ENCODE measurements at places on chromosomes 6 and 20.

- DNase-seq: no peak
Measured at GRCh38 chr6:130107710-130108109, 89.3 kb downstream of the L3MBTL3 start.

- peak; percentile 29 for DNase-seq
Measured at GRCh38 chr6:107634324-107635056, 144.6 kb downstream of the SOBP start.

DNA sequence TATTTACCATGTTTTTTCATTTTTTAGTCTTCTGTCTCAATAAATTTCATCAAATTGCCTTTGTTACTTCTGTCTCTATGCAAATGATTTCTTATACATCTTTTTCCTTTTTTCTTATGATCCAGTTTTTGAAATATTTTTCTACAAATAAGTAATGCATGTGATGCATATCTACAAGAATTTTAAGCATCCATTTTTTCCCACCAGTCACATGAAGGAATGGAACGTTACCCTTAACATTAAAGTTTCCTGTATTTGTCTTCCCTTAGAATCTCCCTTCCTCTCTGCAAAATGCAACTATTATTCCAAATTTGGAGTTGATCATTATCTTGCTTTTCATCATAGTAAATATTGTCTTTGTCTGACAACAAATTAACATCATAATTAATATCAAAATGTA, 35.5 kb downstream of the PSMB9 start:
- no peak for DNase-seq

GRCh38 chr20:4320291-4320690, 304.9 kb upstream of the RNF24 start:
- DNase-seq: no peak

DNA sequence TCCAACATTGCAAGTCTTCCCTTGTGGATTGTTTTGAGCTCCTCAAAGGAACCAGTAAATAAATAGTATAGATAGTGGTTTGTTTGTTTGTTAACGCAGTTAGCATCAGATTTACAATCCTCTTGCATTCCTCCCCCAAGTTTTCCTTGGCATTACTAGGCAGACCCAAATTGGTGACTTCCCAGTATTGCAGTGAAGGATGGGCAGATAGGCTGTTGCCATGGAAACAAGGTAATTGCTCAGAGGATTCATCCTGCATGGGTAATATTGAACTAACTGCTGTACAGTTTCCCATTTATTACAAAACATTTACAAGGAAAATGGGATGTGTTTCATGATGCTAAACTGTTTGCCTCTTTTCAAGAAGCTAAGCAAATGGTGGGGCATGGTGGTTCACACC, 477.2 kb downstream of the EPM2A start:
- no peak for DNase-seq

DNA sequence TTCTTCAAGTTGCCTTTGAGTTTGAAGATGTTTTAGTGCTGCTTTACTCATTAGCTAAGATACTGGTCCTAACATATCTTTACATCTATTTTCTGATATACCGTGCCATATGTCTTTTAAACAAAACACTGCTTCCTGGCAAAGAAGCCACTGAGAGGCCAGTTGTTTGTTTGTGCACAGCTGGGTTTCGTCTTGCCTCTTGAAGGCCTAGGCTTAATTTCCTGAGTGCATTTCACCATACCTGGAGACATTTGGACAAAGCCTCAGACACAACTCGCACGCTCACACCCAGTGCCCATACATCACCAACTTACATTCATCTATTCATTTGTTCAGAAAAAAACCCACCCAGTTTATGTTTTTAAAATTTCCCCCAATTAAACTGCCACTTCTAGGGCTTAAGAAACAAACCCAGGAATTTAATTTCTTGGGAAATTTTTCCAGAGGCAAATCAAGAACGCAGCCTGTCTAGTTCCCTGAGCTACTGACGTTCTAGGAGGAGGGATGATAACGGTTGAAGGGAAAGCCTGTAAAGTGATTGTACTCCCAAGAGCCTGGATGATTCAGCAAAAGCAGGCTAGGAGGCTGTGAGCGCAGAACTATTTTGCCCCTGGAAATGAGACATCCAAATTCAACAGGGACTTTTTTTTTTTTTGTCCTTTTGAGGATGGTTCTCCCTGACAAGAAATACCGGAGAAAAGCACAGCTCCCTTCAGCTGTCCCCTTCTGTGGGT, 77.7 kb downstream of the OLIG3 start:
- peak; percentile 38 for DNase-seq

DNA sequence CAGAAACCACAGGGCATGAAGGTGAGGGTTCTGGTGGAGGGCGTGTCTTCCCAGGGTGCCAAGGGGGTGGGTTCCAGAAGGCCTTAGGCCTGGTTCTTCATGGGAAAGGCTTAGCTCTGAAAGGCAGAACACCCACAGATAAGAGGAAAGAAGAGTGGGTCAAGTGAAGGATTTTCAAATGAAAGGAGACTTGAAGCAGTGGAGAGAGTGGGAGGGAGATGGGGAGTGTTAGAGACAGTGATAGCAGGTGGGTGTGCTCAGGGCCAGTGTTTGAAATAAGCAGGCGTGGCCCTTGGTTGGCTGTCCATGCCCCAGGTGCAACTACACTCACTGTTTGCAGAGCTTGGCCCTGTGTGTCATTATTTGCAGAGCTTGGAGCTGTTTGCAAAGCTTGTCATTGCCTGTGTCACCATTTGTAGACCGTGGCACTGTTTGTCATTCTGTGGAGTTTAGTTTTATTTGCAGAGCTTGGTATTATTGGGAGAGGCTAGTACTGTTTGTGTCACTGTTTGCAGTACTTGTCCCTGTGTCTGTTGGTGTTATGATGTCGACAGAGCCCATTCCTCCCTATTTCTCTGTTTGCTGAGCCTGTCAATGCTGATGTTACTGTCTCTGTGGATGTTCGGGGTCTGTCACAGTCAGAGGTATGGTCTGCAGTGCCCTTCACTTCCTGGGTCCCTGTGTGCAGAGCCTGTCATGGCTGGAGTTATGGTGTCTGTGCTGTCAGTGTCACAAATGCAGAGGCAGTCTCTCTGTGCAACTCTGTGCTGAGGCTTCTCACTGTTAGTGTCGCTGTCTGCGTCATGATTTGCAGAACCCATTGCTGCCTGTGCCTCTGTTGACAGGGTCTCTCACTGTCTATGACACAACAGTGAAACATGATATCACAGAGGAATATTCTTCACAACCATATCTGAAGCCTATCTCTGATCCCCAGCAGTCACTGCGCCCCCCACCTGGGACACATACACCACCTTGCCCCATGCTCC, 127.7 kb upstream of the LRFN2 start:
- no peak for DNase-seq

DNA sequence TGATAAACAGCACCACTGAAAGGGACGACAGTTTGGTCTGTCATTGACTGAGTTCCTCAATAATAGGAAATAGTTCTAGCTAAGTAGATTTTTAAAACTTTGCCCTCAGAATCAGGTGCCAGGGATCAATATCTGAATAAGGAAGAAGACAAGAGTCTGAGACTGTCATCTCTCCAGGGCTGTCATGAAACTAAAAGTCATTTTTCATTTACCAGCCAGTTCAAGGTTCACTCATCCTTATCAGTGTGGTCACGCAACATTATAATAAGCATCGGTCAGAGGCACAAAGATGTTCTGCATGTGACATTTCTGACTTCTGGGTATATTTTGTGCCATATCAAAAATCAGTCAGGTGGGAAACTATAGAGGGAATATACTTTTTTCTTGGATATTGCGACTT, 52.5 kb upstream of the E2F3 start:
- no peak for DNase-seq

- DNase-seq: no peak
Measured at GRCh38 chr6:18613319-18613925, 226.3 kb downstream of the RNF144B start.

- peak; percentile 37 for DNase-seq
Measured at GRCh38 chr6:35569011-35569461, 56.3 kb upstream of the TULP1 start.

DNA sequence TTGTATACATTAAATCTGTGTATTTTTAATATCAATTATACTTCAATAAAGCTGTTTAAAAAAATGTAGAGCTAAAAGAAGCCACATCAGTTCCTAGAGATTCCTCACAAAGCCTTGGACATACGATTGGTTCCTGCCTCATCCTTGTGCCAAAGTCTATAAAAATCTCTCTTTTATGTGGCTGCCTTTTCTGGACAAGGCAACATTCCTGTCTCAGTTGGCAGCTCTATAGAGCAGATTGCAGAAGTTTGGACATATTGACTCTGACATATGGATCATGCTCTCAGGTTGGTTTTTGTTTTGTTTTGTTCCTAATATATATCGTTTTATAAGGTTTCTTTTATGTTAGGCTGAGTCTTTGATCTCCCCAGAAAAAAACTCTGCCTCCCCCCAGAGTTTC, 148.9 kb downstream of the MAFB start:
- DNase-seq: no peak

DNA sequence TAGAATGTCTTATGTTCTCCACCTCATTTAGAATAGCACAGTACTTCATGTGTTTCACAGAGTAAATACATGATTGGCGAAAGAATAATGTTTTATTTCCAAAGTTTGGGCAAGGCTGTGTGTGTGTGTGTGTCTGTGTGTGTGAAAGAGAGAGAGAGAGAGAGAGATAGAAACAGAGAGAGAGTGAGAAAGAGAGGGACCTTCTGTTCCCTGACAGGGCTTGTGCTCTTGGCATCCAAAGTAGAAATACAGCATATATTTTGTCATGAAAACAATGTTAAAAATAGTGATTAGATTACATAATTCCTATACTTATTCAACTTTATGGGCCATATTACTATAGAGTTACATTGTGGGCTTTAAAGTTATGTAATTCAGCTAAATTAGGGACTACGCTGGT, 201.2 kb downstream of the KIF6 start:
- no peak for DNase-seq

- peak; percentile 43 for DNase-seq
Measured at GRCh38 chr6:44576132-44576631, 188.7 kb downstream of the CDC5L start.

GRCh38 chr20:23165964-23166363, 79.8 kb upstream of the CD93 start:
- DNase-seq: no peak

DNA sequence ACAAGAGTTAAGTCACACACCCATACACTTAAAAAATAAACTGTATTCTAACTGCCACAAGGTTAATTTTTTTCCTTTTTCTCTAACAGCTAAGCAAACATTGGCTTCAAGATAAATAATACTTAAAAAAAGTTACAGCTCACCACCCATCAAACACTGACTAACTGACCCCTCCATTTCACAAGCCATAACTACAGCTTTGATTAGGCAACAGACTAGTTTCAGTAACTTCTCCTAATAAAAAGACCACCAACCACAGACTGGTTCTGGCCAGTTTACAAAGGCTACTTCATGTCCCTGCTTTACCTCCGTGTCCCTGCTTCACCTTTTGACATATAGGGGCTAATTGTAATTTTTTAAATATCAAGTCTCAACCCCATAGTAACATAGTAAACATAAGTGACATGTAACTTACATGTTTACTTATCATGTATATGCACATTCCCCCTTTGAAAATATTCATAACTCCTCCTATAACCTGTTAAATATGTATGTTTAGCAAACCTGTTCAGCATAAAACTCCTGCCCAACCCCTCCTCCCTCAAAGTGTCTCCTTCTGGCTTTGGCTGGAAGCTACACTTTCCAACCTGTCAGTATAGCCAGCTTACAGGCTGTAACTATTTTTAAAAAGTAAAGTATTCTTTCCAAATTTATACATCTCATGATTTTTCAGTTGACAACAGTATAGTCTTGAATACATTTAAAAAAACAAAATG, 15.1 kb upstream of the POM121L2 start:
- no peak for DNase-seq

GRCh38 chr6:168095716-168096250, 16.8 kb upstream of the FRMD1 start:
- DNase-seq: no peak

DNA sequence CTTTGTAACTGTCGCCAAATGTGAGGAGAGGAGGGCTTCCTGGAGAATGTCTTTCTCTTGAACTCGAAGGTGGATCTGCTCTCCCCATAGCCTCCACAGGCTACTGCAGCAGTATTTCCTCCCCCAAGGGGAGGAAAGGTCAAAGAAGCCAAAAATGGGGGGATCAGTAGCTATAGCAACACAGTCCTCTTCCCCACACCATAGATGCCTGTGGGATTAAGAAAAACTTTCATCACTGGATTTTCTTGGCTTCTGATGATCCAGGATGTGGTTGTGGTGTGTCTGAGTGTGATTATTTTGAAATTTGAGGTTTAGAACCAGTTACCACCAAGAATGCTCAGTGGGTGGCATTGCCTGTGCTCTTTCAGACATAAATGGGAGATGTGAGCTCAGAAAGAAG, 140.1 kb upstream of the SPACA1 start:
- DNase-seq: peak; percentile 65

DNA sequence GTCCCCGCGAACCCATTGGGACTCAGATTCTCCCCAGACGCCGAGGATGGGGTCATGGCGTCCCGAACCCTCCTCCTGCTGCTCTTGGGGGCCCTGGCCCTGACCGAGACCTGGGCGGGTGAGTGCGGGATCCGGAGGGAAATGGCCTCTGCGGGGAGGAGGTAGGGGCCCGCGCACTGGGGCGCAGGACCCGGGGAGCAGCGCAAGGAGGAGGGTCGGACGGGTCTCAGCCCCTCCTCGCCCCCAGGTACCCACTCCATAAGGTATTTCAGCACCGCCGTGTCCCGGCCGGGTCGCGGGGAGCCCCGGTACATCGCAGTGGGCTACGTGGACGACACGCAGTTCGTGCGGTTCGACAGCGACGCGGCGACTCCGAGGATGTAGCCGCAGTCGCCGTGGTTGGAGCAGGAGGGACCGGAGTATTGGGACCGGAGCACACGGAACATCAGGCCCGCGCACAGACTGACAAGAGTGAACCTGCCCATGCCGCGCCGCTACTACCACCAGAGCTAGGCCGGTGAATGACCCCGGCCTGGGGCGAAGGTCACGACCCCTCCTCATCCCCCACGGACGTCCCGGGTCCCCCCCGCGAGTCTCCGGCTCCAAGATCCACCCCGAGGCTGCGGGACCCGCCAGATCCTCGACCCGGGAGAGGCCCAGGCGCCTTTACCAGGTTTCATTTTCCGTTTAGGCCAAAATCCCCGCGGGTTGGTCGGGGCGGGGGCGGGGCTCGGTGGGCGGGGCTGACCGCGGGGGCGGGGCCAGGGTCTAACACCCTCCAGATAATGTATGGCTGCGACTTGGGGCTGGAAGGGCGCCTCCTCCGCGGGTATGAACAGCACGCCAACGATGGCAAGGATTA, 15.7 kb upstream of the HLA-A start:
- peak; percentile 62 for DNase-seq

GRCh38 chr20:58201616-58202015, 26.8 kb downstream of the ANKRD60 start:
- no peak for DNase-seq

- DNase-seq: no peak
Measured at GRCh38 chr6:2949536-2950083, 21.8 kb downstream of the SERPINB6 start.

GRCh38 chr6:169806701-169807100, 55.3 kb downstream of the ERMARD start:
- no peak for DNase-seq

GRCh38 chr6:126947070-126947469, 171.4 kb upstream of the RSPO3 start:
- peak; percentile 33 for DNase-seq

- no peak for DNase-seq
Measured at GRCh38 chr20:32622585-32623468, 37.7 kb upstream of the NOL4L start.

GRCh38 chr20:47660983-47661700, 124.1 kb downstream of the SULF2 start:
- DNase-seq: no peak

GRCh38 chr20:36246401-36246800, 10.1 kb downstream of the AAR2 start:
- no peak for DNase-seq

GRCh38 chr20:46305331-46305972, 2.8 kb downstream of the CDH22 start:
- DNase-seq: no peak

GRCh38 chr20:1809131-1809572, 86.1 kb upstream of the SIRPA start:
- peak; percentile 81 for DNase-seq

Data from AG20443 (cell line).